ENCODE measurements at places on chromosomes 6 and 20.

GRCh38 chr6:33343953-33344611 is 26.5 kb upstream of the ZBTB22 start:
- no peak for DNase-seq

DNA sequence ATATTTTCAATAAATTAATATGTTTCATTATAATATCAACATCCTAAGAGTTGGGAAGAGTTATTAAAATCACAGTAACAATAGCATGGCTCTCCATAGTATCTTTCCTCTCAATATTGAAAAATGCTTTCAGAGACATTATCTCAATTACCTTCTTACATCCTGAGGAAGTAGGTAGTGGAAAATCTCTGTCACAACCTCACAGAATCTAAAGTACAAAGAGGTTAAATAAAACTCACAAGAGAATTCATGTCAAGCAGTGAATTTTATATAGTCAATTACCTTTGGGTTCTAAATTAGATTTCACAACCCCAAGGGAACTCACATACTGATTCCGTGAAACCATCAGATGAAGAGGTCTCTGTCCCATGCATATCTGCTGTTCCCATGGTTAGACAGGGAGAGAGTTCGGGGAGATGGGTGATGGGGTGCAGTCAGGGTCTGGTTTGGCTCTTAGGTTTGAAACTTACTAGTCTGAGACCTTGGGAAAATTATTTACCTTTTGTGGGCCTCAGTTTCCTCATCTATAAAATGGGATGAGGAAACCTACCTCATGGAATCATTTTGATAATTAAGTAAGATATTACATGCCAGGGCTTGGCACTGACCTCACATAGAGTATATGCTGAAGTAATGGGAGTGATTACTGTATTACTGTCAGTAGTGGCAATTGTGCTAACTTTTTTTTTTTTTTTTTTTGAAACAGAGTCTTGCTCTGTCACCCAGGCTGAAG is 74.0 kb upstream of the SNX9 start:
- DNase-seq = no peak

DNA sequence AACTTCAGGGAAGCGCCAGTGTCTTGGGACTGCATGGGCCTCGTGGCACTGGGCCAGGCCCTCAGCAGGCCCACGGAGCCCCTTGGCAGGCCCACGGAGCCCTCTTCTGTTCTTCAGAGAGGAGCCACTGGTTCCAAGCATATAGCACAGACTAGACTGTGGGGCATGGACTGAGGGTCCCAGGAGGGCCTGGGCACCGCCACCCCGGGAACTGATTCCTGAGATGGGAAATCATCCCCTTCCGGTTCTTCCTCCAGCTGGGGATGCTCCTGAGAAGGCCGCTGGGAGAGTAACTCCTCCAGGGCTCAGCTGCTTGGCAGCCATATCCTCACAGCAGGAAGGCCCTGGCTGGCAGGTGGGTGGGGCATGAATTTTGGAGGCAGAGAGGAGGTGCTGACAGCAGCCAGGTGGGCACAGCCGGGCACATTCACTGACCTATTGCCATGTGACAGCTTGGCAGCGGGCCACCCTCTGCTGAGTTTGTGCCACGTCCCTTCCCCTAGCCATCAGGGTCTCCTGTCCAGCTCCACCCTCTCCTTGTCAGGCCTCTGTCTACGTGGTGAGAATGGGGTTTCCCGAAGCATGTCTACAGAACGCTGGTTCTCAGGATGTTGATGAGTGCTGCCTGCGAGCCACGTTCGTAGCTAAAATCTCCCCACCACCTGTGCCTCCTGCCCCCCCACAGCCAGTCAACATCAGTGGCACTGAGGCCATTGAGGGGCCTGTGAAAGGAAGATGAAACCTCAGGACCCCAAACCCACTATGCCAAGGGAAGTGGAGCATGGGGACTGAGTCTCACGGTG is 152.1 kb downstream of the TAF4 start:
- DNase-seq = no peak

DNA sequence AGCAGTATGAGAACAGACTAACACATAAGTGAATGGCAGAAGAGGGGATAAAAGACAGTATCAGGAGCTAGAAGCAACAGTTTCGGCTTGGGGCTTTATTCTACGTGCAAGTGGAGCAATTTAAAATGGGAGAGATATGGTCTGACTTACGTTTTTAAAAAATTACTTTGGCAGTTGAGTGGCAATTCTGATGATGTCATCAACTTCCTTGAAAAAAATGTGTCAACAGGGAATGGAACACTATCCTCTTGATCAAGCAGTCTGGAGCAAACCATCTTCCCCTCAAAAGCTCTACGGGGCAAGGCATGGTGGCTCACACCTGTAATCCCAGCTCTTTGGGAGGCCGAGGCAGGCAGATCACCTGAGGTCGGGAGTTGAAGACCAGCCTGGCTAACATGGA is 24.1 kb downstream of the PTPRT start:
- DNase-seq = no peak

DNA sequence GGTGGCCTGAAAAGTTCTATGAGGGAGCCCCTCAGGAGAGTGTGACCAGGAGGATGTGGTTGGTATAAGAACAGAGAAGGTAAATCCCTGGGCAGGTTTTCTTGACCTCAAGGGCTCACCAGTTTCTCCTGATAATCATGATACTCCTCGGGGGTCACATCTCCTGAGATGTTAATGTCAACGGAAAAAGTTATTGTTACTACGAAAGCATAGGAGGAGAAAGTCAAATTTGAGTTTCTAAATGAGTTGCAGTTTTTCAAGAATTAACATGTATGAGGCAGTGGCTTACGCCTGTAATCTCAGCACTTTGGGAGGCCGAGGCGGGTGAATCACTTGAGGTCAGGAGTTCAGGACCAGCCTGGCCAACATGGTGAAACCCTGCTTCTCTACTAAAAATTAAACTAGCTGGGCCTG is 23.4 kb downstream of the MGME1 start:
- DNase-seq = no peak

GRCh38 chr6:40804905-40805304 is 217.7 kb upstream of the LRFN2 start:
- DNase-seq = no peak

DNA sequence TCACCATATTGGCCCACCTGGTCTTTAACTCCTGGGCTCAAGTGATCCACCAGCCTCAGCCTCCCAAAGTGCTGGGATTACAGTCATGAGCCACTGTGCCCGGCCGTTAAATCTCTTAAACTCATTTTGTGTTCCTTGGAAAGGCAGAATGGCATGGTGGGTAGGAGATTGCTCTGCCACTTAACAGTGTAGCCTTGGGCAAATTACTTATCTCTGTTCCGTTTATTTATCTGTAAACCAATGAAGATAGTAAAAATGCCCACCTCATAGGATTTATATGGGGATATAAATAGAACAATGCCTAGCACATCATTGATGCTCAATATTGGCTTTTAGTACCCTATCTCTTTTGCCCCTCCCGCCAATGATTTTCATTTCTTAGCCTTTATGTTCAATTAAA is 7.2 kb upstream of the PIM1 start:
- DNase-seq = no peak

Measured in retinal pigment epithelial cell (primary cell).